Thymus (tissue), 14 donors: ENCODE measurements at places on chromosomes 1 and 21. TPM values are rescaled to one million over a fixed set of nuclear protein-coding genes. Genes with fewer than 3 reads are reported as not detected.

The ADORA1 gene
- 0.28 TPM for total RNA-seq

GRCh38 chr1:209134001-209134400 lies 449.5 kb upstream of the CAMK1G start:
- H3K4me3 ChIP-seq = no peak overlapping the region
- H3K27ac ChIP-seq = no peak overlapping the region
- no peaks in the 10 kb centered on the region for H3K4me1 ChIP-seq
- H3K27me3 ChIP-seq = no peaks in the 10 kb centered on the region

GRCh38 chr1:220224611-220225124 lies 47.6 kb downstream of the RAB3GAP2 start:
- no peak for DNase-seq
- no peaks in the 10 kb centered on the region for H3K27me3 ChIP-seq
- no peaks in the 10 kb centered on the region for H3K4me1 ChIP-seq
- no peak overlapping the region for H3K4me3 ChIP-seq

GRCh38 chr1:33047839-33048305 lies 11.2 kb upstream of the AK2 start:
- H3K27ac ChIP-seq = no peak overlapping the region
- H3K36me3 ChIP-seq = no peaks in the 10 kb centered on the region
- DNase-seq = no peak
- H3K4me1 ChIP-seq = no peaks in the 10 kb centered on the region
- H3K27me3 ChIP-seq = no peaks in the 10 kb centered on the region

DNA sequence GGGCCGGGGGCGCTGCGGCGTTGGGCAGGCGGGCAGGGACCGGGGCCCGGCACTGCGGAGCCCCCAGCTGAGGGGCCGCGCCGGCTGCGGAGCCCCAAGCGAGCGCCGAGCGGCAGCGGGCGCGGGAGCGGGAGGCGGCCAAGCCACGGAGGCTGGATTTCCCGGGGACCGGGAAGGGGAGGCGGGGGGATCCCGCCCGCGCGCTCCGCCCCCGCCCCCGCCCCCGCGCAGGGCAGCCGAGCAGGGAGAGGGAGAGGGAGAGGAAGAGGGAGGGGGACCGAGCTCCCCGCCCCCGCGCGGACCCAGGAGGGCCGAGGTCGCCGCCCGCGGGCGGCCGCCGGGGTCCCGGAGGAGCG lies at the start of gene DLGAP3:
DLGAP3 (minus strand) TSS at position 154 of the 356 bp plus-strand sequence. CDS start 24,267 bp downstream, outside the sequence.
- no peaks in the 10 kb centered on the region for H3K36me3 ChIP-seq
- H3K4me1 ChIP-seq = peaks cover 11% of the 10 kb centered on the region
- DNase-seq = no peak
- no peak within 1 kb of the TSS for H3K4me3 ChIP-seq
- peaks cover 51% of the 10 kb centered on the region for H3K27me3 ChIP-seq
